ENCODE measurements at places on chromosomes 1 and 21. TPM values are rescaled to one million over a fixed set of nuclear protein-coding genes. Genes with fewer than 3 reads are reported as not detected.

Gene DMRTA2
- total RNA-seq = not detected

Gene PRAMEF7
- not detected for total RNA-seq

Gene IL20
- not detected for total RNA-seq

Gene C1orf185
- not detected for total RNA-seq

Gene DENND4B
- total RNA-seq = 12.0 TPM

Gene SDE2
- 31.9 TPM for total RNA-seq

Gene RBM11
- total RNA-seq = 0.91 TPM

Gene NR1I3
- total RNA-seq = not detected

Gene MTFR1L
- total RNA-seq = 28.3 TPM

Measured in epithelial cell of umbilical artery (primary cell).